Stimulated activated CD4-positive, alpha-beta T cell treated with anti-CD3 and anti-CD28 coated beads, TNF-alpha, amount 100 ng/mL, for 48 hours (primary cell): ENCODE measurements at places on chromosomes 13 and 19.

DNA sequence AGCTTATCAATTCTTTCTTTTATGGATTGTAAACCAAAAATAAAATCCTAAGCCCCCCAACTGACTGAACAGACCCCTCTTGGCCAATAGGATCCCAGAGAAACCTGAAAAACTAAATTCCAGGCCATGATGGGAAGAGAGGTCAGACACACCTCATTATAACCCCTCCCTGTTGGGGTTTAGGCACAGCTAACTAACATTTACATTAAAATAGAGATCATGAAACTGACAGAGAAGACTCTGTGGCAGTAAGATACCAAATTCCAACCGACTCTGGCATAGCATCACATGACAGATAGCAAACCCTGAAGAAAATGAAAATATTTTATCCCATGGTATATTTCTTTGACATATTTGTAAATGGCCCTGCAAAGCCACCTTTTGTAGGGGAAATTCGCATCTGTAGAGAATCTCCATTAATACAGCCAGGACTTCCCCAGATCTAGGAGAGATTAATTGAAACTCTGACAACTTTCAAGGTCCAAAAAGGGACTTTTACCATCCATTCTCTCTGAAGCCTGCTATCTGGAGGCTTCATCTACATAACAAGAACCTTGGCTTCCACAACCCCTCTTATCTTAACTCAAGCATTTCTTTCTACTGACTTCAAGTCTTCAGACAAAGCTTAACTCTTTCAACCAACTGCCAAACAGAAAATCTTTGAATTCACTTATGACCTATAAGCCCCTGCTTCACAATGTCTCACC is 27.1 kb upstream of the GAS6 start:
- DNase-seq = no peak

GRCh38 chr13:105116966-105117365 is 1418.5 kb downstream of the EFNB2 start:
- no peak for DNase-seq

GRCh38 chr19:48540110-48540509 is 11.9 kb upstream of the SULT2B1 start:
- DNase-seq = no peak

DNA sequence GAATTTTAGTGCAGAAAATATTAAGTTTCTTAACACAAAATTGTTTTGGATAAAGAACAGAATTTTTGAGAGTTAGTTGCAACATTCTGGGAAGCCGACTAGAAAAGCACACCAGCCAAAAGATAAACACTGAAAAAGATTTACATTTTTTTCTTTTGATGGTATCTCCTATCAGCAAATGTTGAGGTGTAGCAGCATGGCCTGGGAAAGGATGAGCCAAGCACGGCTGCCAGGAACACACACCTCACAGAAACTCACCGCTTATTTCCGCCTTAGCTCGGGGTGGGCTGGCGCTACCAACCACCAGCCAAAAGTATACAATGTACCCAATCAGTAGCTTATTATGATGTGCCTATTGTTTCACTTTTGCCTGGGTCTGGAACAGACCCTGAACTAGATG is 134.7 kb downstream of the MIPEP start:
- DNase-seq = no peak

- DNase-seq = no peak
Measured at GRCh38 chr13:114318624-114319023, 4.3 kb downstream of the CHAMP1 start.

DNA sequence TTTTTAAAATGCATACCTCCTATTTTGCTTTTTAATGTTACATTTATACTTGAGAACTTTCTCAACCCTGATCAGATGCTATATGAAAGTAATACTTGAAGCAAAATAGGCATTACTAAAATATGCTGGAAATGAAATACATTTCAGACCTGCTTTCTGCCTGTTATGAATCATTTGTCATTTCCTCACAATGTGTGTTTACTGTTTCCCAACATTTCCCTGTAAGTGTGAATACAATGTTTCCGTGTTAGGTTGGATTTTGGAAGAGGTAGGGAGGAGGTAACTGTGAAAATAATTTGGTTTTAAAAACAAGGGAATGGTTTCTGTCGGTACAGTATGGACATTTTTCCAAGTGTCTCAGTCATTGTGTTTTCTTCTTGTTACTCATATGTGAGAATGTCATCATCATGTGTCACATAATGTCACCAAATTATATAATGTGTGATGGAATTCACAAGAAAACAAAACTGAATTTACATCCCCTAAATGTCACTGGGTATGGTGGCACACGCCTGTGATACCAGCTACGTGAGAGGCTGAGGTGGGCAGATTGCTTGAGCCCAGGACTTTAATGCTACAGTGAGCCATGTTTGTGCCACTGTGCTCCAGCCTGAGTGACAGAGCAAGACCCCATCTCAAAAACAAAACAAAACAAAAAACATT is 43.0 kb downstream of the ZAR1L start:
- DNase-seq = peak; percentile 2
